ENCODE measurements at places on chromosomes 2 and 18. TPM values are rescaled to one million over a fixed set of nuclear protein-coding genes. Genes with fewer than 3 reads are reported as not detected.

Gene AMER3
- total RNA-seq, result not detected

Gene SOX11
- total RNA-seq, result 46.2 TPM

Gene NCL
- 631 TPM for total RNA-seq

- no peak for DNase-seq
- H3K36me3 ChIP-seq, result no peaks in the 10 kb centered on the region
- peaks cover 6% of the 10 kb centered on the region for H3K4me1 ChIP-seq
- H3K4me3 ChIP-seq, result no peak overlapping the region
These were observed 35.1 kb upstream of the RASGRP3 start for GRCh38 chr2:33441235-33441810.

DNA sequence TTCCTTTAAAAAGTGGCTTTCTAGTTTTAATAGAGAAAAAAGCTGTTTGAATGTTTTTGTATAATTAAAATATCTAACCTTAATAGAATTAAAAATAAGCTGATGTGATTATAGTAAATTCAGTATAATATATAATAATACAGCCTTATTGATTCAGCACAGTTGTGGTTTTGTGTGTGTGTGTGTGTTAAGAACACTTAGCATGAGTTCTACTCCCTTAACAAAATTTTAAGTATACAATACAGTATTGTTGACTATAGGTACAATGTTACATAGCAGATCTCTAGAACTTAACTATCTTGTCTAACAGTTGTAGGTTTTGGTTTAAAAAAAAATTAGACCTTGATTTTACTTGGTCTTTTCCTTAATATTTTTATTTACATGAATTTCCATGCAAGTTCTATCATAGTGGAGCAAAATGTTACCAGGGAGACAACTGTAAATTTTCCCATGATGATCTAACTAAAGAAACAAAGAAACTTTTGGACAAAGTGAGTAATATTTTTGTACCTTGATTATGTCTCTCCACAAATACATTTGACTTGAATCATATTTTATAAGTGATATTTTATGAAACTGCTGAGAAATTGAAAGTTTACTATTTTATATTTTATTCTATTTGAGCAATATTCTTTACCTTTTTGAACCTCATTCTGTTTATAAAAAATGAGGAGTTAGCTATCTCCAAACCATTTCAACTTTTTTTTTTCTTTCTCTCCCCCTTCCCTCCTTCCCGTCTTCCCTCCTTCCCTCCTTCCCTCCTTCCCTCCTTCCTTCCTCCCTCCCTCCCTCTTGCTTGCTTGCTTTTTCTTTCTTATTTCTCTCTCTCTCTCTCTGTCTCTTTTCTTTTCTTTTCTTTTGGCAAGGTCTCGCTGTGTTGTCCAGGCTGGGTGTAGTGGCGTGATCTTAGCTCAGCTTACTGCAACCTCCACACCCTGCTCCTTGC, 46.3 kb downstream of the ZC3H6 start:
- H3K4me3 ChIP-seq, result no peak overlapping the region
- H3K36me3 ChIP-seq, result peaks cover 26% of the 10 kb centered on the region
- DNase-seq, result no peak
- H3K4me1 ChIP-seq, result peaks cover 5% of the 10 kb centered on the region
- H3K27ac ChIP-seq, result no peak overlapping the region

DNA sequence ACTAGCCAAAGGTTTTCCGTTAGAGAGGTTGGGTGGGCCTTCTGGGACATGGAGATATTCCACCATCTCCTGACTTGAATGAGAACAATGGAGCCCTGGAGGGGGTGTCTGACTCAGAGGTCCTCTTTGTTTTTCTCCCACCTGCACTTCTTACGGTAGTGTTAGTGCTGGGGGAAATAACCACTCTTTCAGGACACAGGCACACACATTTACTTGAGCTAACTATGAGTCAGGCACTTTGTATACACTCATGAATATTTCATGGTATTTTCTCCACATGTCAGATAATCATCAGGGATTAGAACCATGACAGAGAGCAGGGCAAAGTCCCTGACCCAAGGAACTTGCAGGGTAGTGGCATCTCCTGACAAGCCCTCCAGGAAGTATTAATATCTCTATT, 439.1 kb downstream of the TSN start:
- peaks cover 6% of the 10 kb centered on the region for H3K4me1 ChIP-seq
- peaks cover 27% of the 10 kb centered on the region for H3K27me3 ChIP-seq
- H3K4me3 ChIP-seq, result no peak overlapping the region
- no peak for DNase-seq
- H3K27ac ChIP-seq, result no peak overlapping the region

- H3K4me3 ChIP-seq, result no peak overlapping the region
- H3K4me1 ChIP-seq, result peaks cover 13% of the 10 kb centered on the region
- no peaks in the 10 kb centered on the region for H3K27me3 ChIP-seq
- no peak for DNase-seq
These were observed 9.3 kb upstream of the SCYGR5 start for GRCh38 chr2:227657199-227657845.
